Left ventricle myocardium superior (tissue), 1 donor: ENCODE measurements at places on chromosomes 6 and 20. TPM values are rescaled to one million over a fixed set of nuclear protein-coding genes. Genes with fewer than 3 reads are reported as not detected.

GRCh38 chr6:79427721-79428120, 109.5 kb downstream of the LCA5 start:
- DNase-seq, result no peak

GRCh38 chr20:23147964-23148730, 62.0 kb upstream of the CD93 start:
- no peak for DNase-seq

DNA sequence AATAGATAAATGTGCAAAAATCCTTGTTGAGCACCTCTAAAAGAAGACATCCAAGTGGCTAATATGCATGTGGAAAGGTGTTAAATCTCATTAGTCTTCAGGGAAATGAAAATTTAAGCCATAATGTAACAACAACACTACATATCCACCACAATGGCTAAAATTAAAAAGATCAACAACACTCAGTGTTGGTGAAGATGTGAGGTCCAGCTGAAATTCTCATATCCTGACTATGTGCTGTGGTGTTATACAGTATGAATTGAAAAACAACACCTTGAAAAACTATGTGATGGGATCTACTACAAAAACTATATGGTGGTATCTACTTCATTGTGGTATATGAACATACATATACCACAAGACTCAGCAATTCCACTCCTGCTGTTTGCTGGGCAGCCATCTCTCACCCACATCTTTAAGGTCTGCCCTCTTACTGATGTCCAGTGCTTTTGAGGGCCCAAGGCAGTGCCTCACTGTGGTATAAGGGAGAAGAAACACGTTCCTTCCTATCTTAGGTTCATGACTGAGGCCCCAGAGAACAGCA, 146.4 kb downstream of the CD83 start:
- no peak for DNase-seq

DNA sequence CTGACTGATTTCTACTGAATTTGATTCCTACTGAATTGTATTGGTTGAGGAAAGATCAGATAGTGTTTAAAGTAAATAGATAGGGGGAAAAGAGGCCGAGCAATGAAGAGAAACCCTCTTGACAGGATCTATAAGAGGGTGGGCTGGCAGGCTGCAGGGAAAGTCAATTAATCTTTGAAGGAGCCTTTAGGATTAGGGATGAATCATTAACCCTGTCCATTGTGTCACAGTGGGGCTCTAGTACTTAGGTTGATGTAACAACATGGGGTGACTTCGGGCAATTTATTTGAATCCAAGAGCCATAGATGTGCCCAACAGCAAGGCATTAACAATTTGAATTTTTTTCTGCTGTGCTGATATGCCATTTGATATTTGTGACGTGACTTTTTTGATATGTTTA, 7.5 kb downstream of the RFX6 start:
- DNase-seq, result no peak

DNA sequence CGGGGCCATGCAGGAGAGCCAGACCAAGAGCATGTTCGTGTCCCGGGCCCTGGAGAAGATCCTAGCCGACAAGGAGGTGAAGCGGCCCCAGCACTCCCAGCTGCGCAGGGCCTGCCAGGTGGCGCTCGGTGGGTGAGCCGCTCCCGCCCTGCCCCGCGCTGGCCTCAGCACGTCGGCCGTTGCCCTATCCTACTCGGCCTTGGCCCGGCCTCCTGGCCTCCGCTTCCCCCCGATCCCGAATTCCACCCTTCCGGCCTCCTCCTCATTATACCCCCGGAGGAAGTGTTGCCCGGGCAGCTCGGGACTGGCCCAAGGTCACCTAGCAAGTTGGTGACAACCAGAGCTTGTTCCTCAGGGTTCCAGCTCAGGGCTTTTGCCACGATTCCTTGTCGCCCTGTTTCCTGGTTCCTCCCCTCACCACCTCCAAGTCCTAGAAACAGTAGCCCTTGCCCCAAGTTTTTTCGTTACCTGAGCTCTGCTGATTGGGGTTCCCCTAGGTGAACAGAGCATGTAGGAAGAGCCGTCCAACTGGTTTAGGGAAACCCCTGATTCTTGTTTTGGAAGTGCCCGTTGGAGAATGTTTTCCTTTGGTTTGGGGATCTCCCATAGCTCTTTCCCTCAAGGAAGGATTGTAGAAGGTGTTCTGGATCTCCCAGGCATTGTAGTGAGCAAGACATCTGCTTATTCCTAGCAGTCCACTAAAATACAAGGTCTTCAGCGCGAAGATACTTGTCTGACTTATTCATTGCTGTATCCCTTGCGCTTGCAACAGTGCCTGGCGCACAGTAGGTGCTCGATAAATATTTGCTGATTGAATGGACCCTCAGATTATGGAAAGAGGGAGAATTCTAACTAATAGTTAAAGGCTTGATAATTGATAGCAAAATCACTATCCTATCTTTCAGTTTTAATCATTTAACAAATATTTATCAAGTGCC, 641 bp downstream of the ARFGEF2 start:
- no peak for DNase-seq

PRRC2A gene
- total RNA-seq, result 76.9 TPM

AVP gene
- not detected for total RNA-seq

LRRC73 gene
- total RNA-seq, result 1.0 TPM
